ENCODE measurements at places on chromosomes 4 and X.

- no peak for DNase-seq
- H3K36me3 ChIP-seq: no peaks in the 10 kb centered on the region
- H3K27ac ChIP-seq: no peak overlapping the region
- H3K27me3 ChIP-seq: no peaks in the 10 kb centered on the region
- H3K4me1 ChIP-seq: no peaks in the 10 kb centered on the region
Measured at GRCh38 chr4:19416146-19416545, 835.6 kb upstream of the SLIT2 start.

GRCh38 chr4:123524958-123525628 is 128.5 kb downstream of the SPRY1 start:
- no peaks in the 10 kb centered on the region for H3K36me3 ChIP-seq
- H3K4me3 ChIP-seq: no peak overlapping the region
- H3K27ac ChIP-seq: no peak overlapping the region
- DNase-seq: no peak

DNA sequence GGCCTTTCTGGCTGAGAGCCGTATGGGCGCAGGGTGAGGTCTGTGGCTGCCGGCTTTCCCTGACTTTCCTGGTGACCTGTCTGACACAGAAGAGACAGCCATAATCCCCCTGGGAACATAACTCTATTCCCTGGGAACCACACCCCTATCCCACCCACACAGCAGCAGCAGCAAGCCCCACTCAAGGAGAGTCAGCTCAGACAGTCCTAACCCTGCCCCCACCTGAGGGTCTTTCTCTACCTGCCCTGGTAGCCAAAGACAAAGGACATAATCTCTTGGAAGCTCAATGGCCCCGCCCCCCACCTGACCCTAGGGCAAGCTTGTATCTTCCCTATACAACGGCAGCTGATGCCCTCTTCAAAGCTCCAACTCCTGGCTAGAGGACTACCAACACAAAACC is 74.6 kb downstream of the PABPC4L start:
- H3K4me1 ChIP-seq: no peaks in the 10 kb centered on the region
- no peak overlapping the region for H3K27ac ChIP-seq
- no peak for DNase-seq
- H3K36me3 ChIP-seq: no peaks in the 10 kb centered on the region
- H3K27me3 ChIP-seq: no peaks in the 10 kb centered on the region

DNA sequence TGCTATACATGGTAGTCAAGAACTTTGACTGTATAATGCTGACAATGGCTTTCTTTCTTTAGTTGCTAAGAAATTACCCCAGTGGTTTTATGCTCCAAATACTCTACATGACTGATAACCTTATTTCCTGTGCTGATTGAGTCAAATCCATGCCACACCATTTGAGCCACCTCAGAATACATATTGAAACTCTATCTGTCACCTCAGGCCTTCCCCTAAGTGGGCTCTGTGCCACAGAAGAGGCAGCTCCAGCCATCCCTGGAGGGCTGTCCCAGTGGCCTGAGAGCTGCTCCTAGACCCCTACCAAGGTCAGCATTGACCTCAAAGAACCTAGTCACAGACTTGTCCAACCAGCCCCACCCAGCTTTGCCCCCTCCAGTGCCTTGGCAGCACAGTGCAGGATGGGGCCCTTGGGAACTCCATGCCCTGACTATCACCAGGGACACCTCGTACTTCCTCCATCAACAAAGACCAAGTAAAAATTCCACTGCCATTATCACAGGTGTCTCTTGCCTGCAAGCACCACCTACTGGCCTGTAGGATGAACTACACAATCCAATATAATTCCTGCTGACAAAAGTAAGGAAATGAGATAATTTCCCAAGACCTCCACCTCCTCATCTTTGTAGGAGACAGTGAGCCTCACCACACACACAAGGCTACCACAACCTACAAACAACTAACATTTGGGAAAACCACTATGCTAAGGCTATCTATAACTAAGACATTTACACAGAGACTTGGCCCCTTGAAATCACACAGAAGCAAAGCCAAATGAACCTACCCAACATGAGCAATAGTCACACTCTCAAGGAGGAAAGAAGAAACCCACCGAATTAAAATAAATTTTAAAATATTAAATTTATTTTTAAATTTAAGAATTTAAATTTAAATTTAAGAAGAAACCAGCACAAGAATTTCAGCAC is 239.9 kb downstream of the NKX6-1 start:
- DNase-seq: no peak
- no peak overlapping the region for H3K4me3 ChIP-seq
- no peaks in the 10 kb centered on the region for H3K4me1 ChIP-seq

DNA sequence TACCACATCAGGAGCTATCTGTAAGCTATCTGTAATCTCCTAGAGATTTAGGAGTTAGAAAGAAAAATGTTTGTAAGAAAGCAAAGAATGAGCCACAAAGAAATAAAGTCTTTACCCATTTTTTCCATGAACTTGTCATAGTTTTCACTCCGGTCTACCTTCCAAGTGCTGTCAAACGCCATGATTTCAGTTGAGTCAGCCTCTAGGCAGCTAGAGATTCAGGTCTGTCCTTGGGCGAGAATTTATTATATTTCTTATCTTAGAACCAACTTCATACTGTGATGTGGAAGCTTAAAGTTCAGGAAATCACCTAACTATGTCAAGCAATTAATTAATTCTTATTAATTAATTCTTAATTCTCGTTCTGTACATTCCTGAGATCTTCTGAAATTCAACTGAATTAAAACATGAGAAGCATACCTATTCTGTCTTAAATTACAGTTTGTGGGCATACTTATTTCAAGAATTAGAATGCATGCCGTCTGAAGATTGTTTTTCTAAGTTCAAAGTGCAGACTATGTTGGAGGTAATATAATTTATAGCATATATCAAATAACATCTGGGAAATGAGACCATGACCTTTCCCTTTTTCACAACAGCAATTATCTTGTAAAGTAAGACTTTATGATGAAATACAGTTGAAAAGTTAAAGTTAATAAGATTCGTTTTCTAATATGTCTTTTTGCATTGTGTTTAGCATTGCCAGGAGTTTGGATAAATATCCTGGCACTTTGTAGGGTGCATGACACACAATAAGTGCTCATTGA is at the start of gene FABP2:
Gene FABP2, minus strand, starts transcription at position 218 of the 767 bp plus-strand sequence. Its CDS starts 36 bp downstream, at position 182.
- H3K36me3 ChIP-seq: no peaks in the 10 kb centered on the region
- no peak within 1 kb of the TSS for H3K4me3 ChIP-seq
- no peak within 1 kb of the TSS for H3K27ac ChIP-seq
- no peaks in the 10 kb centered on the region for H3K27me3 ChIP-seq

DNA sequence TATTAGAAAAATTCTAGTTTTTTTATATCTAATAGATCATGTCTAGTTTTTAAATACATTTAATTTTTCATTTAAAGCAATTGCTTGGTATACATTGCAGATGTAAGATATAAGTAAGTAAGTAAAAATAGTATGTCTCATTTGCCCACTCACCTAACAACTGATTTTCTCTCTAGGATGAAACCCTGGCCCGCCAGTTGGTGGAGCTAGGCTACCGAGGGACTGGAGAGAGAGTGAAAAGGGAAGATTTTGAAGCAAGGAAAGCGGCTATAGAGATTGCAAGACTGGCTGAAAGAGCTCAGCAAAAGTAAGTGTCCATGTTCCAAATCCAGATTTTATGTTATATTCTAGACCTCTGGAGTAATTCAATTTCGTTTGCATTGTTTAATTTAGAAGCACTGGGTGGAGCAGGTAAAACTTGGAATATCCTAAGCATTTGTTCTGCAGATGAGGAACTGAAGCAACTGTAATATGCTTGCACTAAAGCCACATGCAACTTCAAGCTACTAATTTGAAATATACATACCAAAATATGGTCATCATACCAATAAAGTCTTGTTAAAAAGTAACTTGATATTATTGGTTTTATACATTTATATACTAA is 27.1 kb downstream of the CFAP299 start:
- H3K27ac ChIP-seq: no peak overlapping the region
- no peaks in the 10 kb centered on the region for H3K4me1 ChIP-seq
- H3K4me3 ChIP-seq: no peak overlapping the region
- H3K36me3 ChIP-seq: no peaks in the 10 kb centered on the region

- H3K27me3 ChIP-seq: no peaks in the 10 kb centered on the region
- no peak for DNase-seq
- H3K4me3 ChIP-seq: peak overlapping the region; percentile 61
- no peak overlapping the region for H3K27ac ChIP-seq
- H3K36me3 ChIP-seq: no peaks in the 10 kb centered on the region
- H3K4me1 ChIP-seq: peaks cover 12% of the 10 kb centered on the region
Measured at GRCh38 chr4:159401226-159401712, 298.4 kb downstream of the RAPGEF2 start.

DNA sequence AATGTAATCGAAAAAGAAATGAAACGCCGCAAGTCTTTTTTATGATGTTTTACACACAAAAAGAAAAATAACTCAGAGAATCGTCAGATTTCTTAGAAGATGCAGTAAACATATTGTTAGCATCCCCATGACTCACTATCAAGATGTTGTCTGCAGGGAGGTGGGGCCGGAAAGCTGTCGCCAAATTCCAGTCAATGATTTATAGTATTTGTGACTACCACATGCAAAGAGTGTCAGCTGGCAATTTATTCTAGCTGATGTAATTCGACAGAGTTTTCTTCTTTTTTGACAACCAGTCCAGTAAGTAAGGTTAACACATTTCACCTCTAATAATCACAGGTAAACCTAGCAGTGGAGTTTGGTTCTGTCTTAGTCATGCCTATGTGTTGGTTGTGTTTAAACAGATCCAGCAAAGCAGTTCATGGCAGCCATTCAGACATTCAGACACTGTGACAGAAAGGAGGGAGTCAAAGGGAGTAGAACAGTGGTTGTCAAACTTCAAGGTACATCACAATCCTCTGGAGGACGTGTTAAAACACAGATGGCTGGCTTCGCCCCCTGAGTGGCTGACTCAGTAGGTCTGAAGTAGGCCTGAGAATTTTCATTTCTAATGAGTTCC is 19.8 kb upstream of the PPP1R2C start:
- no peak for DNase-seq
- no peaks in the 10 kb centered on the region for H3K27me3 ChIP-seq
- peaks cover 7% of the 10 kb centered on the region for H3K4me1 ChIP-seq
- no peak overlapping the region for H3K4me3 ChIP-seq
- no peak overlapping the region for H3K27ac ChIP-seq

DNA sequence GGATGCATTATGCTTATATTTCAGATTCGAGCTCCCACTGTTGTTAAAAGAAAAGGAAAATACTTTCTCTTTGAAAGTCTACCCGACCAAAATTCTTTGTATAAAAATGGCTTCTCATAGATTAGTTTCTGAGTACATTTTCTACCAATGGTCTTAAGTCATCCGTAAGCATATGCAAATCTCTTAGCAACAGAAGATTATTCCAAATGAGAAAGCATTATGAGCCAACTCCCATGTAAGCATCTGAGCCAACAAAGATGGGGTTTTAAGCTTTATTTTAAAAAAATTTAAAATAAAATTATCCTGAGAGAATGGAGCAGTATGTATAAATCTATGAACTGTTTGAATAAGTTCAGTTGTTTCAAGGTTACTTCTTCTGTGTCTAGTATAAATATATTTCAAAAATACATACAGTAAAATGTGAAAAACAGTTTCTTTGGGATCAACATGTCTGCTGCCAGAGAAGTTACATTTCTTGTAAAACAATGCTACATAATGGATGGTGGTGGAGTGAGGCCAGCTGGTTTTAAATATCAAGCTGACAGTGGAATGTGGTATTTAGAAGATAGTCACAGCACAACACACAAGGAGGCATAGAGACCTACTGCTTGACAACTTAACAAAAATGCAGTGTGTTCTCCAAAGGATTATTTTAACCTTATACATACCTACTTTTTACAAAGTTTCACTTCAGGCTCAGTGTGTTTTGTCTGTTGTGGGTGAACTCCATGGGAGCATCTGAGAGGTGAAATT is 199.5 kb upstream of the DIPK2B start:
- H3K27ac ChIP-seq: no peak overlapping the region
- DNase-seq: no peak
- no peak overlapping the region for H3K4me3 ChIP-seq
- H3K4me1 ChIP-seq: no peaks in the 10 kb centered on the region
- no peaks in the 10 kb centered on the region for H3K27me3 ChIP-seq
- no peaks in the 10 kb centered on the region for H3K36me3 ChIP-seq

DNA sequence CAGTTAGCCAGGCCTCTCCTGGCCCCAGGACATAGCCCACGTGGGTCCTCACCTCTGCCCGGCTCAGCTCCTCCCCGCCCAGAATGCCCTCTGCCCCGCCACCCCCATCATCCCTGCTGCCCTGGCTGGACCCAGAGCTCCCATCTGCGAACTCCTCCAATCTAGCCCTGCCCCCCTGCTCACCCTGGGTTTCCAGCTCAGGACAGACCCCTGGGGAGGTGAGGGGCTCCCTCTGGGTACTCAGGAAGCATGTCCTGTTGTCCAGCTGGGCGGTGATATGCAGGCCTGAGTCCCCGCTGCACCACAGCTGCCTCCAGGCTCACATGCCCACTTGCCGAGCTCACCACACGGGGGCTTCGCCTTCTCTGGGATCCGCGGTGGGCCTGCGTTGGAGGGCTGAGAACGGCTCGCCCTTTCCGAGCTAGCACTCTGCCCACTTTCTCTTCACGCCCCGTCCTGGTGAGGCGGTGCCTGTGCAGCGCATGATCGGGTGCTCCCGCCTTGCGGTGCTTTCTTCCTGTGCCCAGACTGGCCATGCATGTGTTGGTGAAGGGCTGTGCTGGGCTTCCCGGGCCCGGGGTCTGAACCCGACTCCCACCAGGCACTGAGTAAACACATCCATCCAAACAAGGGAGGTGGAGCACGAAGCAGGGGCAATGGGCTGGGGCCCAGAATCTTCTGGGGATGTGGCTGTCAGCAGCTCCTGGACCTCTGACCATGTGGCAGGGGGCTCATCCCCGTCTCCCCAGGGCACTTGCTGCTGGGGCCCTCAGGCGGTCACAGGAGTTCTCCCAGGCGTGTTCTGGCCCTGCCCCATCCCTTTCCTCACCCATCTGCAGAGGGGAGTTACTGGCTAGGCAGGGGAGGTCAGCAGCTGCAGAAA is 74.3 kb downstream of the RGS12 start:
- H3K4me1 ChIP-seq: peaks cover 21% of the 10 kb centered on the region
- H3K36me3 ChIP-seq: no peaks in the 10 kb centered on the region
- no peak overlapping the region for H3K4me3 ChIP-seq
- no peak overlapping the region for H3K27ac ChIP-seq
- no peak for DNase-seq
- no peaks in the 10 kb centered on the region for H3K27me3 ChIP-seq

DNA sequence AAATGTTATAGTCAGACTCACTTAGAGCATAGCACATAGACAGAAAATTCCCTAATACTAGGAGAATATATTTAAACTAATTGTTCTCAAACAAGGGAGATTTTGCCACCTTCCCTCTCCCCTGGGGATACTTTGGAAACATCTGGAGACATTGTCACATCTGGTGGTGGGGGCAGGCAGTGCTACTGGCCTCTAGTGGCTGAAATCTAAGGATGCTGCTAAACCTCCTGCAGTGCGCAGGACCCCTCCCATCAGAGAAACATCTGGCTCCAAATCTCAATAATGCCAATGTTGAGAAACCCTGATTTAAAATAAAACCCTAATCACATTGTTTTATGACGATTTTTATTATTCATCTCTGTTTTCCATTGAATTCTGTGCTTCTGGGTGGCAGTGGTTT is 244.9 kb downstream of the FRMPD4 start:
- no peak overlapping the region for H3K27ac ChIP-seq
- H3K4me1 ChIP-seq: no peaks in the 10 kb centered on the region
- no peak overlapping the region for H3K4me3 ChIP-seq
- H3K27me3 ChIP-seq: no peaks in the 10 kb centered on the region
- no peaks in the 10 kb centered on the region for H3K36me3 ChIP-seq
